Left forelimb (tissue), 1 donor: ENCODE measurements at places on chromosomes 4 and X.

DNA sequence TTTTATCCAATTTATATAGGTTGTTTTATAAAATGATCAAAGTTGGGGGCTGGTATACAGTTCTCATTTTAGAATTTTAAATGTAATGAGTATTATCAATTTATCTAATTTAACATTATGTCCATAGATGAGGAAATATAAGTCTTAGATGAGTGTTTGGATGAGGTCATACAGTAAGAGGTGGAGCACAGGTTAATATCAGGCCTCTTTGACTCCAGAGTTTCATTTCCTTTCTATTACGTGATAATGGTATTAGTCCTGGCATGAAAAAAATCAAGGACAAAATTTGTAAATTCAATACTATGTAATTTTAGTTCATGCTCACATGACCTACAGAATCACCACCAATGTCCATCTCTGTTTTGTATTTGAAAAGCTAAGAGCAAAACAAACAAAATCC, 269.8 kb downstream of the FSTL5 start:
- no peak for DNase-seq

GRCh38 chr4:43163101-43163792, 270.7 kb downstream of the GRXCR1 start:
- DNase-seq: no peak

- no peak for DNase-seq
Observed at GRCh38 chr4:89681219-89681618, 155.7 kb downstream of the SNCA start.

GRCh38 chr4:14916554-14917297, 85.6 kb upstream of the CPEB2 start:
- no peak for DNase-seq
